ENCODE measurements at places on chromosomes 1 and 21.

DNA sequence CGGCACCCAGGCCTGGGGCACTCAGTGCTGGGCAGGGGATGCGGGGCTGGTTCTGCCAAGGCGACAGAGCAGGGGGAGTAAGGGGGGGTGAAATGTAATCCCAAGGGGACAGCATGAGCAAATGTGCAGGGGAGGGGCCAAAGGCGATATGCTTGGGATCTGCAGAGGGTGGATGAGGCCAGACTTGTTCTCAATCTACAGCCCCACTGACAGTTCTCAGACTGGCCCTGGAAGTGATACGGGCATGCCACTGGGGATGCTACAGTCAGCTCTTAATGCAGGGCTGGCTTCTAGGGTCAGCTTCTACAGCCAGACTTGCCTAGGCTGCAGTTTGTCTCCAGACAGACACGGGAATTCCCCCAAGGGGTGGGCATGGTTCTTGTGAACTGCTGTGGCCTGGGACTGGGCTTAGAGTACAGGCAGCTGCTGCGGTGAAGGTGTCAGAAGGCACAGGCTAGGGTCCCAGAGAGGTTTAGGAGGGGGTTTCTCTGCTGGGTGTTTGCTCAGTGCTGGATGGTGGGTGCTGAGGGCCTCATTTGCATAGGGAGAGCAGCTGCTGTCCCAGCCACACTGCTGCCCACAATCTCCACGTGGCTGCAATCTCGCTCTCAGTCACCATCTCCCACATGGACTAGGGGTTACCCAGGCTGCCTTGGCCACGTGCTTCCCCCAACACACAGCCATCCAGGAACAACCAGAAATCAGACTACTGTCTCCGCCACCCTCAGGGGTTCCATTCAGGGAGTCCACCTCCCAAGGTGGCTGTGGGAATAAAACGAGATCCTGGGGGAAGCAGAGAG is 190.1 kb downstream of the HIVEP3 start:
- DNase-seq, result peak; percentile 44

DNA sequence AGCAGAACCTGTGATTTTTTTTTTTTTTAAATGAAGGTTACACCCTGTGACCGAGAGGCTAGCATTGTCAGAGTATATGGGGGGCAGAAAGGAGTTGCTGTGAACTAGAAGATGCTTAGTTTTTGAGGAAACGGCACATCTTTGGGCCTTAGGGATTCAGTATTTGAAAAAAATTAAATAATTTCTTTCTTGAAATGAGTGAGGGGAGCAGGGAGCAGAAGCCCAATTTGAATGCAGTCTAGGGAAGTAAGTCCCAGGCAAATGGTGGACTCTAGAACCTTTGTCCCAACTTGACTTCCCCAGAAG is 42.9 kb downstream of the PEX14 start:
- DNase-seq, result no peak

- DNase-seq, result no peak
Observed at GRCh38 chr1:51330331-51331201, at the start of gene TTC39A. Gene TTC39A (minus strand): TSS chr1:51330562. CDS start chr1:51330477, 85 bp downstream.

DNA sequence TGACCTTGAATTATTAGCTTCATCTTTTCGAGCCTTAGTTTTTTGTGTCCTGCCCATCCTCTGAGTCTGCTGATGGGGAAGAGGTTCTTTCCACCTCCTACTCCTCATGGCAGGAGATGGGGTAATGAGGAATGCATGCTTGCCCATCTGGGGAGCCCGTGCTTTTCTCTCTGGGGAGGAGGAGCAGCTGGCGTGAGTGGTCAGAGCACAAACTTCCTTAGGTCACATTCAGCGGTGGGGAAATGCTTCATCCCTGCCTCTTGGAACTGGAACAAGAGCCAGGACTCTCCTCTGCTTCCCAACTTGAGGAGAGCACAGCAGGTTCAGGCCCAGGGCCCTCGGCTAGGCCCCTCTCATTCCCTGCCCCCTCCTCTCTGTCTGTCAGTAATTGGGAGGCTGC is 155.0 kb downstream of the PCNX2 start:
- DNase-seq, result no peak

DNA sequence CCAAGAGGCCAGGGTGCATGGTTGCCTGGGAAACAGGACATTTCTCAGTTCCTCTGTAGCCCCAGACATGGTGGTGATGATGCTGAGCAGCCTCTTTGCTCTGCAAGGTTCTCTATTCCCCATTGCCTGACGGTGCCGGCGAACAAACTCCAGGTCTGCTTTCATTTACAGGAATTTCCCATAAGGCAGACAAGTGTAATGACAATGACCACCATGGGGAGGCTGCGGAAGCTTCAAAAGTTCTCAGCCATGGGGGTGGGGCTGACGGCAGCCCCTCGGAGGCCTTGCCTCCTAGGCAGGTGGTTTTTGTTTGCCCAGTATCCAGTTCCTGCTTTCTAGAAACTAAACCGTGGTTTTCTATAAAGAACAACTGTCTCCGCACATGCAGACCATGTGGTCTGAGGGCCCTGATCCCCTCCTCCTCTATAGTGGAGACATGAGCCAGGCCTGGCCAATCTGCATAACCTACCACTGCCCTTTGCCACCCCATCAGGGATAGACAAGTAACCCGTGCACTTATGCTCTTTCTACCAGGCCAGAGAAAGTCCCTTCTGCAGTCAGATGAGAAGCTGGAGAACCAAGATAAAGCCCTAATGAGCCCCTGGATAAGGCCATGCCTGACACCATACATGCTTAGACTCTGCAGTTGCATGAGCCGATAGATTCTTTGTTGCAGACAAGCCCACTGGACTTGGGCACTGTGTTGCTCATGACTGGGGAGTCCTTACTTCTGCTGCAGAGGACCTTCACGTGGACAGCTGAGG is 54.1 kb downstream of the LDLRAD2 start:
- DNase-seq, result no peak

DNA sequence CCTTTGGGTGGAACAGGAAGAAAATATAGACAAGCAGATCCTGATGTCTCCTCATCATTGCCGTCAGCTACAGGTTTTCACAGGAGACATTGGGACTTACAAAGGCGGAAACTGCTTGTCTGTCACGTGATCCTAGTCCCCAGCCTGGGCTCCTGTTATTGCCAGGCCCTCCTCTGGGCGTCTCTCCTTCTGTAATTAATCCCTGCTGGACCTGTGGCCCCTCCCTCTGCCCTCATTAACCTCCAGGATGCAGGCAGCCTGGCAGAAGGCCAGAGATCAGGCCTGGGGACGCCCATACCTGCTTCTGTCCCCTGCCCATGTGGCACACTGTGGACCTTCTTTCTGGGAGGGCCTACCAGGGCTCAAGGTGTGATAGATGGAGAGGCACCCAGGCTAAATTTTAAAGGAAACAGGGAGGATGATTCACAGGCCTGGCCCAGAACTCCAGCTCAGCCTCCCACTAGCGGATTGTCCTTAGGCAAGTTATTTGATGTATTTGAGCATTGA is 2.4 kb downstream of the S100A5 start:
- DNase-seq, result no peak

DNA sequence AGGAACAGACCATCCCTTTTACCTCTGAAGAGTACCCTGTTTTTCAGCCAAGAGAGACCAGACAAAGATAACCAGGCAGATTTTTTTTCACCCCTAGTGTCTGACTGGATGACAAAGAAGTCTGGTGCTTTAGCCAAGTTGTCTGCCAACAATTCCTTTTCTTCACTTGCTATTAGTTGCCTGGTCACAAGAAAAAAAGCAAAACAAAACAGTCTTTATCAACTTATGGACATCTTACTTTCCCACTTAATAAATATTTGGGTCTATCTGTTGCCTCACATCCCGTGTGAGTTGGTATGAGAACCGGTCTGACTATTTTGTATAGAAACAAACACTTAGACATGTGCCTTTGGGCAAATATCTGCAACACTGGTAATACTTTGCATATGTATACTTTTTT is 662.9 kb downstream of the PLPP3 start:
- no peak for DNase-seq

GRCh38 chr1:23763041-23763577 is 15.1 kb upstream of the PITHD1 start:
- DNase-seq, result no peak

GRCh38 chr1:8661185-8662110 is 156.0 kb downstream of the RERE start:
- peak; percentile 31 for DNase-seq

- no peak for DNase-seq
Observed at GRCh38 chr1:30183895-30184294, 539.5 kb downstream of the MATN1 start.

DNA sequence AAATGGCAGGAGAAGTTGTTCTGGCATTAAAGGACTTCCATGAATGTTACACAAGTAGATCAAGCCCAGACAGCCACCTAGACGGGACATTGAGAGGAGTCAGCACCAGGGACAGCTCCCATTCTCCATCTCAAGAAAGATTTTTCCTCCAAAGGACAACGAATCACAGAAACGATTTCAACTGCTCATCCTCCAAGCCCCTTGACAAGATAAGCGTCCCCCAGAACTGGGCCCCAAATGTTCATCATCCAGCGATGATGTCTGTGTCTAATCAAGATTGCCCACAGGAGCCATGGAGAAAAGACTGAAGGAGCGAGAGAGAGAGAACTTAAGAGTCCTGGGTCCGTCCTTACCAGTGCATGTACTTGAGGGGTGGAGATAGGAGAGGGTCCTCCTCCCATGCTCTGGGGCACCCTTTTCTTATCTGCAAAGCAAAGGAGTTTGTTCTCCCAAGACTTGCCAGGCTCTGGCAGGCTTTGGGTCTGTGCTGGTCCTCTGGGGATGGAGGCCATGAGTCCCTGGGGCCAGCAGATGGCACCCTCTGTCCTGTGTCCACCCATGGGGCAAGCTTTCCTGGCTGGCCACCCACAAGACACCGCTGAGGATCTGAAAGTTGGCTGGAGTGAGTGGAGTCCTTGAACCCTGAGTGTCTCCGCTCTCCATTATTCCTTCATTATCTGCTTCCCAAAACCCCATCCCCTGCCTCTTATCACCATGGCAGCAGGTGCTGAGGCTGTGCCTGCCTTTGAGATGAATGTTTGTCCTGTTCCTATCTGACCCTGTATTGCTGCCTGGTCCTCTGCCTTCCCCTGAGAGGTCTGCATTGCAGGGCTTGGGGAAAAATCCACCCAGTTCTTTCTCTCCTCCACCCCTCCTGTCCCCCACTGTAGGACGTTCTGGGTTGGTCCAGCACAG is 164.6 kb downstream of the ACTL8 start:
- DNase-seq, result peak; percentile 35

- DNase-seq, result no peak
Observed at GRCh38 chr1:29939079-29939478, 702.8 kb downstream of the PTPRU start.

DNA sequence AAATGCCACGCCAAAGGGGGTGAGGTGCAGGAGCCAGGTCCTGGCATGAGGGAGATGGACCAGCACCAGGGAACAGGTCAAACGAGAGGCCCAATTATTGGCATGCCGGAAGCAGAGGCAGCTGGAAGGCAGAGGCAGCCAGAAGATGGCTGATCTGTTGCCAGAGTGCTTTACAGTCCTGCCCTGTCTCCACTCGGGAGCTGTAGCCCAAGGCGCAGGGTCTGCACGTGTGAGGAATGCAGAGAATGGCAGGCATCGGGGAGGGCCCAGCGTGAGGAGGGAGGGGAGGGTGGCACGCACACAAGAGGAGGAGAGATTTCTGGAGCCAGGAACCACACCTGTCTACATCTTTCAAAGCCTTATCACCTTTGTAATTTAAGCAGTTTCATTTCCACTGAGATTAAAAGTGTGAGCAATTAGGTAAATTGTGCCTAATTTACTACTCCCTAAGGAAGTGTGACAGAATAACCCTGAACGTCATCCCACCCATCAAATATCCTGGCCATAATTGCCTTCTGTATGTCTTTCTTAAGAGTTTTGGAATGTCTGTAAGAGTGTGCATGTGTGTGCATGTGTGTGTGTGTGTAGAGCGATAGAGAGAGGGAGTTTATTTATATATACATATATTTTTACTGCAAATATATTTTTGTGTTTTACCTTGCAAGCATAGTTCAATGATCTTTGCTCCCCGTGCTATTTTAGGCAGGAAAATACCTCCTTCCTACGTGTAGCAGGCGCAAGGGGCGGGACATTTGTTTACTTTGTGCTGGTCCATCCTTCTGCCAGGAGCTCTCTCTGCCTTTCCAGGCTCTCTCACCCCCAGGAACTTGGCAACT is 125.5 kb upstream of the SERBP1 start:
- no peak for DNase-seq

GRCh38 chr1:232414100-232414499 is 215.8 kb downstream of the SIPA1L2 start:
- DNase-seq, result no peak

DNA sequence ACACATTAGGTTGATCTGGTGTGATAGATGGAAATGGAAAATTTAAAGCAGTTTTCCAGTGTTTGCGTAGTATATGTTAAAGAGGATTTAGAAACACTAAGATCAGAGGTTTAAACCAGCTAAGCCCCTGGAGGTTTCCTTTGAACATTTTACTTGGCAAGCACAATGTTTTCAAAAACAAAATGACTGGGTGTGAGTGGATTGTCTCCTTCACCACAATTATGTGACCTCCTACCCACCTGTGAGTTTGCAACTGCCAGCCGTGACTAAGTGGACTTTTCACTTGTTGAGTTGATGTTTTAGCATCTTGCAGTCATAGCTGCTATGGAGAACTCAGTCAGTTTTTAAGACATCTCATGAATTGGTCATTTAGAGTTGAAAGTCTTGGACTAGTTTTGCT is 4.7 kb downstream of the CCDC190 start:
- DNase-seq, result no peak

GRCh38 chr1:183689762-183690204 is 36.7 kb upstream of the APOBEC4 start:
- no peak for DNase-seq

GRCh38 chr1:181759481-181759880 is 276.2 kb downstream of the CACNA1E start:
- no peak for DNase-seq

- peak; percentile 61 for DNase-seq
Observed at GRCh38 chr21:14273736-14274538, 58.0 kb downstream of the RBM11 start.

GRCh38 chr1:40909281-40909680 is 47.1 kb upstream of the CITED4 start:
- DNase-seq, result no peak

- no peak for DNase-seq
Observed at GRCh38 chr1:59474496-59474895, 177.6 kb downstream of the FGGY start.

DNA sequence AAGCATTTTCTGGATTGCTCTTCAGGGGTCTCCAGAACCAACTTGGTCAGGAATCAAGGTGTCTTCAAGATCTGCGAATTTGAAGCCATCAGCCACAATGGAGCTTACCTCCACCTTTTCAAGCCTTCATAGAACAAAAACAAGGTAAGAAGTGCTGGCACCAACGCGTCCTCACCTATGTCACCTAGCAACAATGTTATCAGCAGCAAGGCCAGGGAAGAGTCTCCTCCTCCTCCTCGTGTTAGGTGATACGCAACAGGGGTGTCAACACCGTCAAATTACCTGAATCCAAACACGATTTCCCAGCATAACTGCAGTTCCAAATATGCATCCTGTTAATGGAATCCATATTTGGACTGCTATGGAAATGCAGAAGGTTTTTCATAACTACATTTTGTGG is 4.1 kb upstream of the TIAM1 start:
- no peak for DNase-seq

Data from femur (tissue), 1 donor.